ENCODE measurements at places on chromosomes 12 and 14.

DNA sequence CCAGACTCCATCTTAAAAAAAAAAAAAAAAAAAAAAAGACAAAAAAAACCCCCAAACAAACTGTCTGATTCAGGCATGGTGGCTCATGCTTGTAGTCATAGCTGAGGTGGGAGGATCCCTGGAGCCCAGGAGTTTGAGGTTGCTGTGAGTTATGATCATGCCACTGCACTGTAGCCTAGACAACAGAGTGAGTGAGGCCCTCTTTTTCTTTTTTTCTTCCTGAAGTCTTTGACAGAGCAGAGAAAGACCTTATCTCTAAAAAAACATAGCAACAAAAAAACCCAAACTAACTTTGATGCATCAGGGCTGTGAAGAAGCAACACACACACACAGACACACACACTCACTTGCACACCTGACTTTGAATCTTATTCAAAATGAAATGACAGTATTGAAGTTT, 7.7 kb upstream of the AMN1 start:
- H3K27me3 ChIP-seq, result no peaks in the 10 kb centered on the region
- peaks cover 63% of the 10 kb centered on the region for H3K4me1 ChIP-seq
- DNase-seq, result no peak

- no peak overlapping the region for H3K27ac ChIP-seq
- H3K4me3 ChIP-seq, result no peak overlapping the region
- no peak for DNase-seq
- H3K27me3 ChIP-seq, result no peaks in the 10 kb centered on the region
- H3K4me1 ChIP-seq, result no peaks in the 10 kb centered on the region
- H3K36me3 ChIP-seq, result no peaks in the 10 kb centered on the region
Measured at GRCh38 chr12:98185606-98186005, 329.8 kb upstream of the TMPO start.

DNA sequence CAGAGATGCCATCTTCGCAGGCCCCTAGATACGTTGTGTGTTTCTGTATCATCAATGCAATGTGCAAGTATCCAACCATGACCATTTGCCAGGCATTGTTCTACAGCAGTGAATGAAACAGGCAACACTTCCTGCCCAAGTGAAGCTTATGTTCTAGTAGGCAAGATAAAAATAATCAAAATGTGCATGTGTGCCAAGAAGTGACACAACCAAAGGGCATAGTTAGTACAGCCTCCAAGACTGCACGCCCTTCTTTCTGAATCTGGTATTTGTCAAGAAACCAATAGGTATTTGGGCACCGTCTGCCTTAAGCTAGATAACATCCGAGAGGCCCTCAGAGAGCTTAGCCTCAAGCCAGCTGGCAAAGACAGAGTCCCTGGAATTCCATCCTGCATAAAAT, 152.0 kb downstream of the TMEM132C start:
- H3K4me1 ChIP-seq, result no peaks in the 10 kb centered on the region
- H3K4me3 ChIP-seq, result no peak overlapping the region
- H3K36me3 ChIP-seq, result no peaks in the 10 kb centered on the region
- no peaks in the 10 kb centered on the region for H3K27me3 ChIP-seq
- DNase-seq, result no peak
- H3K27ac ChIP-seq, result no peak overlapping the region

GRCh38 chr12:90301561-90302133, 593.0 kb upstream of the ATP2B1 start:
- H3K4me1 ChIP-seq, result peaks cover 3% of the 10 kb centered on the region
- H3K4me3 ChIP-seq, result no peak overlapping the region
- no peak for DNase-seq
- no peaks in the 10 kb centered on the region for H3K36me3 ChIP-seq
- H3K27ac ChIP-seq, result no peak overlapping the region

DNA sequence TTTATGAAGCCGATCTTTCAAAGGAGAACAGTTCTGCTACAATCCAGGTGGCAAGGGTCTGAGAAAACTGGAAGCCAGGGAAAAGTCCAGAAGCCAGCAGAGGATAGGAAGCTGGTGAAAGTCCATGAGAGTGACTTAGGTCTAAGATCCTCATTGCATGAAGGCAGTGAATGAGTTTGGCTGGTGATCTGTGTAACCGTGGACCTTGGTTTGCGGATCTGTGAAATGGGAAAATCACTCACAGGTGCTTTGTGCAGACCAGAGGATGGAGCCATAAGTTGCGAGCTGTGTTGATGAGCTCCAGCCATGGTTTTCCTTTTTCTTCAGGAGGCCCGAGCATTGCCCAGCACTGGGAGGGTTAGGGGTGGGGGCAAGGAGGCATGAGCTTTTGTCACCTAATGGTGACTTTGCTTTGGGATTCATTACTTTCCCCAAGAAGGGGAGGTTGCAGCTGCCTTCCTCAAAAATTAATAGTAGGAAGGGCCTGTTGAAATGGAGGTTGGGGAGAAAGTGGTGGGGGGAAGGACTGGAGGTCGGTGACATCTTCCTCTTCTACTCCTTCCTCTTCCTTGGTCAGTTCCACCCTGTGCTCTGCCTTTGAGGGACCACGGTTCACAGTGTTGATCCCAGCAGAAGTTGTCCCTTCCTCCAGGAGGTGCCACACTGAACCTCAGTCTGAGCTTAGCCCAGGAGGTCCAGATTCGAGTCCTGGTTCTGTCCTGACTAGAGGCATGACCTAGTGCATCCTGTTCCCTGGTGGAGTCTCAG, 20.3 kb upstream of the SERPINA6 start:
- H3K27ac ChIP-seq, result no peak overlapping the region
- no peak for DNase-seq
- peaks cover 5% of the 10 kb centered on the region for H3K27me3 ChIP-seq
- no peak overlapping the region for H3K4me3 ChIP-seq
- H3K36me3 ChIP-seq, result no peaks in the 10 kb centered on the region

Data from activated B cell treated with CpG ODN at 0.5 μM for 24 hours (primary cell).